Hepatic stellate cell (primary cell): ENCODE measurements at places on chromosomes 12 and 14.
A peak's percentile ranks its signal among the peaks of the same experiment; 100 is the strongest.

- DNase-seq: no peak
Observed at GRCh38 chr12:87935216-87935615, 94.0 kb downstream of the C12orf50 start.

DNA sequence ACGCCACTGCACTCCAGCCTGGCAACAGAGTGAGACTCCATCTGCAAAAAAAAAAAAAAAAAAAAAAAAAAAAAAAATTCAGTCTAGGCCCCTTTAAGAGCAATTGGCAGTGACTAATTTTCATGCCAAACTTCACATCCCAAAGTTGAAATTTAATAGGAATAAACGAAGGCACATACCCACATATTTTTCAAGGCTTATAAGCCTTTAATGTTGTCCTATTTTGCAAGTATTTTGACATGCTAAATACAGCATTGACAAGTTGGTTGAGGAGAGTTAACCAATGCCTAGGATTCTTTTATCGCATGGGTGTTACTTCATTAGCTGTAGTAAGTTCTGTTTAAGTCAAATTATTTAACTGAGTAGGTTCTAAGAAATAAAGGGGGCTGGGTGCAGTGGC is 23.5 kb upstream of the HIP1R start:
- no peak for DNase-seq

DNA sequence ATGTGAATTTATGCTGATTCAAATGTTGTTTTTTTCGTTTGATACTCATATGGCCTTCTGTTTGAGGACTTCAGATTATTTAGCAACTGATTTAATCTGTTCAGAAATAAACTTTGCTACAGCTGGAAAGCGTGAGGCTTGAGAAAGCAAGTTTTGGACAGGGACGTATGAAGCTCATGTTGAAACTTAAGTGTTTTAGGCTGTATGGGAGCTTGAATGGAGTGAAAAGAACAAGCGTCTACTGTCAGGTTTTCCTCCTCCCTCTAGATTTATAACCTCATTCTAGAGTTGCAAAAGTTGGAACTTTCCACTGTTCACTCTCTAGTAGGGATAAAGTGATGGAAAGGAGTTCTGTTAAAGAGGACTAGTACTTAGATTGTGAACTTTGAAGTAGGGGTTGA is 1.0 kb downstream of the PRPF39 start:
- no peak for DNase-seq

- DNase-seq: peak; percentile 37
Observed at GRCh38 chr12:2198005-2198501, 145.3 kb downstream of the CACNA1C start.

DNA sequence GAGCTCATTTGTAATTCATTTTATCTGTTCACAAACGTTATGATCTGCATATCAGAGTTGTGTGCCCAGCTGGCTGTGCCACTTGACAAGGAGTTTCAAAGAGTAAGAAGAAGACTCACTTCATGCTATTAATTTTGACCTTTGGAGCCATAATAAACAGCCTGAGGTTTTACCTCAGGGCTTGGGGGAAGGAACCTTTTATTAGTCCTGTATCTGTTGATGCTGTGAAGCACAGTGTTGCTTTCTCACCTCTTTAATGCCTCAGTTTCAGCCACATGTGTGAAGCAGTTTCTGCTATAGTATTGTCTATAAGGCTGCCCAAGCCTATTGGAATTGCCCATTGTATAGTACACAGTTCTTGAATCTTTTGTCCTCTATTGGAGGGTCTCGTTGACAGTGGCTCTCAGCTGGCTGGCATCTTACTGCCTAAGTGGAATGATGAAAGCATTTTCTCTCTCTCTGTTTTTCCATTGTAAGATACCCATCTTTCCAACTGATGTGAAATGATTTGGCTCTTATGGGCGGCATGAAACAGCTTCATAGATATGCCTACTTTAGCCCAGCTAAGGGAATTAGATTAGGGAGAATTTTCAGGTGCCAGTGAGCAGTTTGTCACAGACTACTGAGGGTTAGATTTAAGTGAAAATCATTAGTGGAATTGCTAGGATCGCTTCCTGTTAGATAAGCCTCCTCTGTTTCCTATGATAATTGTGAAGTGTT is 34.7 kb downstream of the GPATCH2L start:
- no peak for DNase-seq

DNA sequence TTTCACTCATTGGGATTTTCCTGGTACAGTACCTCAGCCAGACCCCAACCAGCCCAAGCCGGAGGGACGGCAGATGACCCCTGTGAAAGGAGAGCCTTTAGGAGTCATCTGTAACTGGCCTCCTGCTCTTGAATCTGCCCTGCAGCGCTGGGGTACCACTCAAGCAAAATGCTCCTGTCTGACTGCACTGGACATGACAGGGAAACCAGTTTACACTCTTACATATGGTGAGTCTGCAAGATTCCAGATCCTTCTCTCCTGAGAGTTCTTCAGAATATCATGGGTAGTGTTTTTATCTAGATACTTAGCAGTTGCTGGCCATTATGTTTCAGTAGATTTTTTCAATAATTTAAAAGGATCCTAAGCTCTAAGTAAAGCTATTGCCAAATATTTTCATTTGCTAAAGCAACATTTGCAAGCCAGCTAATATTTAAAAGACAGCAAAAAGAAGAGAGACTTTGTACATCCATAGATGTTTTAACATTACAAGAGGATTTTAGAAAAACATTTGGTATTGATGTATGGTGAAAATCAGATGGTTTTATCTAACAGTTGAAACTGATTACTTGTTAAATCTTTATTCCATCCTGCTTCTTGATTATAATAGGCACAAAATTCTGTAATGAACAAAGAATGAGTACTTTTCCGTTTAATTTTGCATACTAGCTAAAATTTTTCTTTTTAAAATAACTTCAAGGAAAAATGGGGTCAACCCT is 85.1 kb upstream of the ATF1 start:
- no peak for DNase-seq

DNA sequence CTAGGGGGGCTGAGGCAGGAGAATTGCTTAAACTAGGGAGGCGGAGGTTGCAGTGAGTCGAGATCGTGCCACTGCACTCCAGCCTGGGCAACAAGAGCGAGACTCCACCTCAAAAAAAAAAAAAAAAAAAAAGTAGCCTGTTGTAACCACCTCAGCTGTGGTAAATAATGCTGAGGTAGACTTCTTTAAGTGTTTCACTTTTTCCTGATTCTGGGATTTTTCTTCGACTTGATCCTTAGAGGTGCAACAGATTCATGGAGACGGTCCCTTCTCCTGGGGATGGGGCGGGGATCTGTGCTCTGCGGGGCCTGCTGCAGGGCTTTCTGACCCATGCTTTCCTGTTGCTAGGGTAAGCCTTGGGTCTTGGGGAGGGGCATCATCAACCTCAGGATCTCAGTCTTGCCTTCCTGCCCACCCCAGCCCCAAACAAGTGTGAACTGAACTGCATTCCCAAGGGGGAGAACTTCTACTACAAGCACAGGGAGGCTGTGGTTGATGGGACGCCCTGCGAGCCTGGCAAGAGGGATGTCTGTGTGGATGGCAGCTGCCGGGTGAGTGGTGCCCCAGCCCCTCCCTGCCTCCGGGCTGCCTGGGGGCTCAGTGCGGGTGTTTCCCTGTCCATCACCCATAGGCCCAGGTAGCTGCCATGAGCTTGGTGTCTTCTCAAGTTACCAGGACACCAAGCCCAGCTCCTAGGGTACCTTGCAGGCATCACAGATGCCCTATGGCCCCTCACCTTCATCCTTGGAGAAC is 12.4 kb downstream of the PAPLN start:
- DNase-seq: no peak

- DNase-seq: no peak
Observed at GRCh38 chr14:34072921-34073320, 122.0 kb upstream of the EGLN3 start.

- DNase-seq: no peak
Observed at GRCh38 chr12:64419696-64420095, 15.5 kb downstream of the XPOT start.

- DNase-seq: no peak
Observed at GRCh38 chr14:86597279-86597678, 1067.3 kb downstream of the FLRT2 start.

- no peak for DNase-seq
Observed at GRCh38 chr14:21940887-21941856, 267.6 kb upstream of the OR4E1 start.

GRCh38 chr12:31756977-31757420 is 28.2 kb upstream of the AMN1 start:
- no peak for DNase-seq
